ENCODE measurements at places on chromosomes 6 and 20. TPM values are rescaled to one million over a fixed set of nuclear protein-coding genes. Genes with fewer than 3 reads are reported as not detected.

DNA sequence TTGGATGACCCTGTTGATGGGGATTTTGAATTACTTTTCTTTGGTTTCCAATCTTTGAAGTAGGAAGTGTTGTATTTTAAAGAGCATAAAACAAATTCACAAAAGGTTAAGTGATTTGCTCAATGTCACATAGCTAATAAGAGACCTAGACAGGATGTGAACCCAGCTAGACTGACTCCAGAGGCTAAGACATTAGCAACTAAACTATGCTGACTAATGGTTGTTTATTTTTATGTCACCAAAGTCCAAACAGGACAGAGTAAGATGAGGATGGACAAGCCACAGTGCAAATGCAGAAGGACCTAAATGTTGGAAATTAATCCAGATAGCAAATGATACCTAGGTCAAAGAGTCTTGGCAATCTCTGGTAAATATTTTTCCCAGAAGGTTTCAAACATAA is 38.0 kb downstream of the OGFRL1 start:
- no peak for DNase-seq

DNA sequence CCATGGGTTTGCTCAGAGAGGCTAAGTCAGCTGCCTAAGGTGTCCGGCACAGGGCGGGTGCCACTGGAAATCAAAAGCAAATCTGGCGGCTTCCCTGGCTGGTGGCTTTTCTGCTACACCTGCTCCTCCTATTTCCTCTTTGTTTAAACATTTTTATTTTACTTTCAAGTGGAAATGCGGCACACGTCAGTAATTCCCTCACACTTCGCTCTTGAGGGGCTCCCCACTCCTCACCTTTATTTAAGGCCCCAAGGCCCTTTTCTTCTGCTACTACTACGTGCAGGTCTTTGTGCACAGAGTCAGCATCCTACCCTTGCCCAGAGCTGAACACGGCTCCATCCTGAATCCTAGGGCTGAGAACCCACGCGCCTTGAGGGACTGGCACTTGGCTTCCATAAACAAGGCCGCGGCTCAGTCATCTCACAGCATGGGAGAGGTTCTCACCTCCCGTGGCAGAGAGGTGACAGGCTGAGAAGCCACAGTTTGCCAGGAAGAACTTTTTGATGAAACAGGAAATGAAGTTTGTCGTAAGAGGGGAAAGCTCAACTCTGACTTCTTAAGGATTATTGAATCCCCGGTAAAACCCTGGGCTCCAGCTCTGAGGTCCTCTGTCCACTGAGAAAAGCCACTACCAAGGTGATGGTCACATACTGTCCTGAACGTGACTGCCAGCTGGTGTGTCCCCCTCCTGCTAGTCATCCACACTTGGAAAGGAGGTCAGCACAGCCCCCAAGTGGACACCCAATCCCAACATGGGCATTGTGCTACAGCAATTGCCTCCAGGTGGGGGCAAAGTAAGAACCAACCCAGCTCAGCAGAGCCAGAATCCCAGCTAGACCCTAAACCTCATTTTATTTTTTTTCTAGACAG is 48.0 kb downstream of the NFATC2 start:
- DNase-seq: no peak

DNA sequence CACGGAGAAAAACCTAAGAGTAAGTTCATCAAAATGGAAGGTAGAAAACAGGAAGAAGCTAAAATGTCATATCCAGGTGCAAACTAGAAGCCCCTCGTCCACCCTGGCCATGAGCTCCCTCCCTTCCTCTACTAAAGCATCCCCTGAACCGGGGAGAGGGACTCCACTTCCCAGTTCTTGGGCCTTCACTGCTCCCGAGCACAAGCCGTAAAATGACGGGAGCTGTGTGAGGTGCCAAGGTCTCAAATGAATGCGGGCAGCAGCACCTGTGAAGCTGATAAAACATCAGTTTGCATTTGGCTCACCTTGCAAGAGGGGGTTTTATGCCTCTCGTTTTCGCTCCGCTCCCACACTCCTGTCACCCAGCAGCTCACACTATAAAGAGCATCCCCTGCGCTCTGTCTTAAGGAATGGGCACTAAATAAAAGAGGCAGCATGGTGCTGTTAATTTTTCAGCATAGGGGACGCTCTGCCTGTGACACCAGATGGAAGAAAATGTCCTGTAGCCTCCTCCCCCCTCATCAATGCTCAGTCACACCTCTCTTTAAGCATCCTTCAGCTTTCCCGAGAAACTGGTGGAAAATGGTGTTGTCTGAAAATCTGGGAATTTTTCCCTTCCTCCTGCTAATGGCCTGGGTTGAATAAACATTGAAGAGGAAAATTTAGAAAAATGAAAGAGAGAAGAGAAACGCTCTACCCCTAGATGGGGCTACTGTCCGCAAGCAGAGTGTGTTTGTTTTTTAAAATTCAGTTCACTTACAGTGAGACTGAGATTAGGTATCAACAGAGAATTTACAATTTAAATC is 563.0 kb upstream of the AGPAT4 start:
- DNase-seq: no peak

DNA sequence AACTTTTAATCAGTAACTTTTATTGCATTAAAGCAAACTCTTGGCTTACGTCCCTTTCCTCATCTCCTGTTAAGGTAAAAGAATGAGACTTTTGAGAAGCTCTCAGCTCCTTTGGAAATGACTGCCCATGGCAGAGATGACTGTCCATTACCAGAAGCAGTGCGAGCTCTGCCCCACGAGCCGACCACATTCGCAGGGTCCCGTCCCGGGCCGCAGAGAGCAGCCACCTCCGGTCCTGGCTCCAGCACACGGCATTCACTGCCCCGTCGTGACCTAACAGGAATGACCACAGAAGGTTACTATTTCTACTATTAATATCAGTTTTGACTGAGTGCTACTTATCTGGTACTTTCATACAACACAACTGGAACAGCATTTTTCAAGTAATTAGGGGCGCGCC is 63.4 kb downstream of the WDR27 start:
- DNase-seq: no peak

GRCh38 chr6:2116496-2116895 is 128.9 kb downstream of the GMDS start:
- no peak for DNase-seq

The GNAS gene
- 1,176 TPM for total RNA-seq

The GSTA2 gene
- total RNA-seq: 1.7 TPM

The BPIFB1 gene
- total RNA-seq: 0.26 TPM

DNA sequence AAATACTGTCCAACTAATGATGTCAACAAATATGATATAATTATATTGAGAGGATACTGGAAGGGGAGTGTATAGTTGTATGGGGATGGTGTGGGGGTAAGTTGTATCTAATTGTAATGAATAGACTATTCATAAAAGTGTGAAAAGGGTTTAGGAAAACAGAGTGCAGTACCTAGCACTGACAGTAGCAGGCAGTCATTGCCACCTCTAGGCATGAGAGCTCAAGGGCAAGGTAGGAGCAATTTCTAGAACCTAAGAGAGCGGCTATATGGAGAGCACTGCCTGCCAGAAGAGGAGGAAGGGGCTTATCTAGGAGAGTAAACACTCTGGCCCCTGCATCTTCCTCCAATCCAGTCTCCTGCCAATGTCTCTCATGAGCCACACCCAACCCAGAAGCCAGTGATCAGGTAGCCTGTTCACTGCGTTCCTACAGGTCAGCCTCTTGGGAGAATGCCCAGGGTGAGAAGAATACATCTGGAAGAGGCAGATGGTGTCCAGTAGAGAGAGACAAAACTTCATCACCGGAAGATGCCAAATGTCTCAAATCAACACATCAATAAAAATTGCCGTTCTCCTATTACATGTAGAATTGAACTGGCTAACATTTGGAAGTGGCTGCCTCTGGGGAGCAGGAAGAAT is 200.0 kb downstream of the LY86 start:
- peak; percentile 71 for DNase-seq

The HSP90AB1 gene
- 1,429 TPM for total RNA-seq

DNA sequence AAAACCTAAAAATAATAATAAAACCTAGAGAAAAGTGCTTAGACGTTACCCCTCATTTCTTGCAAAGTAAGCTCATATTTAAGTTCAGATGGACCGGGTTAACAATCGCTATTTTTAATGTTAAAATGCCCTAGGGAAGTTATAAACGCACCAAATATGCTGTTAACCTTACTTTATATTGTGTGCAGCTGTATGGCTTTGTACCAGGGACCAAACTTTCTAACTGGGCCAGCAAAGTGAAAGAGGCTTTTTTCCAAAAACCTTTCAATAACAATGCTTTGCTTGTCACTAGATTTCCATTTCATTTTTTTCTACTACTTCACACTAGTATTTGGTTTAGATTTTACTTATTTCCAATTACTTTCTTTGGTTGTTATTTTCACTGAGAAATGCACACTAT is 248.5 kb downstream of the FOXC1 start:
- no peak for DNase-seq

DNA sequence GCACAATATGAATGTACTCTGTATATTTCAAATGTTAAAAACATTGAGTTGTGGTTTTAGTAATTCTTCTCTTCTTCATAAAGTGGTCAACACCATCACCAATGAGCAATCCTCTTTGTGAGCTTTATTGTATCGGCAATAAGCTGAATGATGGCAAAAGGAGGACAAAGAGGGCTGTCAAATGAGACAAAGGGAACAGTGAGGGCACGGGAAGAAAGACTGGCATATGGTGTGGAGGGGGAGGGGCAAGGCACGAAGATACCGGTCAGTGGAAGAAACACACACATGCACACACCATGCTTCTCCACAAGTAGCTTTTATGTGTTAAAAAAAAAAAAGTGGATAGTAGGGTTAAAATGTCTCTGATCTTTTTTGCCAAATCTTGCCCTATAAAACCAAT is 506.8 kb upstream of the CITED2 start:
- no peak for DNase-seq

DNA sequence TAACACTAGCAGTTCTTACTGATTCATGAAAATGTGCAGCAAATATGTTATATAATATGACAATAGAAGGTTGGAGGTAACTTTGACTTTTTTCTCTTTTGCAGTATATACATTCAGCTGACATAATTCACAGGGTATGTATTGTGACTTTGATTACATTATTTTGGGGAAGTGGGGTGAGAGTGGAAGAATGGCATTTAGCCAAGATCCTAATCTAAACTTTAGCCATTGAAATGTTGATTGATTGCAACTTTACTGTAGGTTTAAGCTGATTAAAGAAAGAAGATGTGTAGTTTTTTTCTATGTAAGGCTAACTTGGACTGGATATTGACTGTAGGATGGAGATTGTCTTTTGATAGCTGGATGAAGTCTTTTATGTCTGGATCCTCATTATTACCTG is 46.0 kb downstream of the MAPK14 start:
- no peak for DNase-seq

DNA sequence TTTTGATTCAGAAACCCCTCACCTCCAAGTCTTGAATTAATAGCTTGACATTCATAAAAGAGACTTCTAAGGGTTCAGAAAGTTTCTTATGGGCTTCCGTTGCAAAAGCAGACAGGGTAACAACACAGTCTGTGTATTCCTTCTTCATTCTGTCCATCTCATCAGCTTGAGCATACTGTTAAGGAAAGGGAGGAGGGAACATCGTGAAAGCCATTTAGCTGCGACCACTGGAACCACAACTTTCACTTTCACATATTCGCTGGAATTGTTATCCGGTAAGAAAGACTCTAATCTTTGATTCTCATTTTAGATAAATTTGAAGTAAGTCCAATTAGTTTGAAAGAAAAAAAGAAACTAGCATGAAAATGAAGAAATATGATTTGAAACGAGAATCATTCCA is 174.4 kb downstream of the SYNE1 start:
- no peak for DNase-seq

GRCh38 chr20:41179961-41180360 is 42.6 kb downstream of the PLCG1 start:
- DNase-seq: peak; percentile 36

The RSPH4A gene
- total RNA-seq: 0.92 TPM
